Right lung (tissue), 10 donors: ENCODE measurements at places on chromosomes 5 and 9. TPM values are rescaled to one million over a fixed set of nuclear protein-coding genes. Genes with fewer than 3 reads are reported as not detected.

Gene C5orf52
- not detected for polyA plus RNA-seq

Gene TUSC1
- polyA plus RNA-seq: 14.8 TPM

Gene GPRIN1
- polyA plus RNA-seq: 0.86 TPM

Gene PCSK1
- polyA plus RNA-seq: 0.15 TPM

GRCh38 chr5:139930406-139930805 is 112.7 kb downstream of the NRG2 start:
- no peak for DNase-seq

GRCh38 chr5:139426203-139426885 is 13.0 kb downstream of the DNAJC18 start:
- DNase-seq: no peak

DNA sequence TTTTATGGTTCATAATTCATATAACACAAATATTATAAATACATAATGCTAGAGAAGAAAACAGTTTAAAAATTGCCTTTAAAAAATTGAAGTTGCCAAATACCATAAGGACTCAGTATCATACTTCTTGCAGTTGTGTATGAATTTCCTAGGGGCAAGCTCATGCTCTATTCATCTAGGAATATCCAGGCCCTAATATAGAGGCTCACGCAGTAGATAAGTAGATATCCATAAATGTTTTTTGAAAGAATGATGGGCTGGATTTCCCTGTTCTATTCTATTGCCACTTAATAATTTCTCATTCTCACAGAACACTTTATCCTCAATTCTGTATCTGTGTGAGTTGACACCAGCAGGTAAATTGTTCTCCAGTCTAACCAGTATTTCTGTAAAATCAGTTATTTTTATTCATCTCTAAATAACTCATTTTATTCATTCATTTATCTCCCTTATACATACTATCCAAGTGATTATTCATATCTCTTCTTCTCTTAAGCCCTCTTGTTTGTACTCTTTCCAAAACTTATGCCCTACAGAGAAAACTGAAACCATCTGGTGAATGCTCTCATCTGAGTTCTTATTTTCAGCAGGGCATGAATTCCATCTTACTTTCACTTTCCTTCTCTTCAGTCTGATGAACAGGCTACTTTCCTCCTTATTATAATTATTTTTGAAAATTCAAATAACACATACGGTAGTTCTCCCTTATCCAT is 97.1 kb downstream of the SLC44A1 start:
- DNase-seq: no peak

- no peak for DNase-seq
Measured at GRCh38 chr5:159448-160172, 31.7 kb upstream of the LRRC14B start.

DNA sequence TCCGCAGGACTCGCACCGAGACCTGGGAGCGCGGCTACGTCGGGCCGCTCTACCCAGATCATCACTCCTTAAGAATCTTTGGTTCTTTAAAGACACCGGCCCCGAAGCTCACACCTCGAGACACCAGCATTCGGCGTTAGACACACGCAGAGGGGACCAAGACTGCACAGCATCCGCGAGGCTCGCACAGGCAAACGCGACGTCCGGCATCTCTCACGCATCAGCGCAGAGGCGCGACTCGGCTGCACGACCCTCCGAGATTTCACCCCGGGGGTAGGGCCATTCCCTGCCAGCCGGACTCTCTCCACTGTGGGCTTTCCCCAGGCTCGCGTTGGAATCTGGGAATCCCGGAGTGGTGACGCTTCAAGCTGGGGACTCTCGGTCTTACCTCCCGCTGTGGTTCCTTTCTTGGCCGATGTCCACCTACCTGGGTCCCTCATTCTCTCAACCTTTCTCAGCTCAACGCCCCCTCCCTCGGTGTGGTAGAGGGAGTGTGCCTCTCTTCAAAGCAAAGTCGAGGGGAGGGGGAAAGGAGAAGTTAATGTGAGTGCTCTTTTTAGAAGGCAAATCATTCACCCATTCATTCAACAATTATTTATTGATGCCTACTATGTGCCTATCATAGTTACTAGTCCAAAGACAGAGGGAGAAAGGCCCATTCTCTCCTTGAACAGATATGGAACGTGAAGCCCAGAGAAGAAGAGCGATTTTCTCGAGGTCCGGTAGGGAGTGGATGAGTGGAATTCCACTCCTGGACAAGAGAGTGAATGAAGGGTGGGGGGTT is 1.3 kb upstream of the HAND1 start:
- DNase-seq: no peak

DNA sequence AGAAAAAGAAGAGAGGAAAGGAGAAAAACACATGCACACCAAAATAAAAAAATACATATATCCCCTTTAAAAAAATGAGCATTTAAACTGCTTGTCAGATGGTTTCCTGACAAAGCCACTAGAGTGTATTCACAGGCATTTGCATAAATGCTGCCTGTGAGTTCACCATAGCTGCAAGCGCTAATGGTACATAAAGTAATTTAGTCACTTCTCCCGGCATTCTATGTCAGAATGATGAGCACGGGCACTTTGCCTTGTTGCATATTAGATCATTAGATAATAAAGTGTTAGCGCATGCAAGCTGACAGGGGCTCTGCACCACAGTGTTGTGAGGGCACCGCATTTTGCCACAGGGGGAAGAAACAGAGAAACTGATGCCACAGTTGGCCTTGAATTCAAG is 280.6 kb downstream of the EBF1 start:
- DNase-seq: no peak

DNA sequence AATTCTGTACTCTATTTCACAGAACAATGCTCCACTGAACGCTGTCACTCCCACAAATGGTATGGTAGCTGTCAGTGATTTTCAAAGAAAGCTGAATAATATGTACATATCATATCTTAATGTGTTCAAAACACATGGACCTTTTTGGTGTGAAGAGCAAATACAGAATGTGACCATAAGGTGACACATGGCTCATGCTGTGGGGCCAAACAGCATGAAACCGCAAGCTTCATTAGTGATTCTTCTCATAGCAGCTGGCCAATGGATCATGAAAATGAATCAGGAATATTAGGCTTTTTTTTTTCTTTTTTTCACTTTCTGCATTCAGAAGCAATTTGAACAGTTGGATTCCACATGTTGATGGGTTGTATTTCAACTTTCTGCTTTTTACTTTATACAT is 54.9 kb upstream of the CDH9 start:
- DNase-seq: no peak

DNA sequence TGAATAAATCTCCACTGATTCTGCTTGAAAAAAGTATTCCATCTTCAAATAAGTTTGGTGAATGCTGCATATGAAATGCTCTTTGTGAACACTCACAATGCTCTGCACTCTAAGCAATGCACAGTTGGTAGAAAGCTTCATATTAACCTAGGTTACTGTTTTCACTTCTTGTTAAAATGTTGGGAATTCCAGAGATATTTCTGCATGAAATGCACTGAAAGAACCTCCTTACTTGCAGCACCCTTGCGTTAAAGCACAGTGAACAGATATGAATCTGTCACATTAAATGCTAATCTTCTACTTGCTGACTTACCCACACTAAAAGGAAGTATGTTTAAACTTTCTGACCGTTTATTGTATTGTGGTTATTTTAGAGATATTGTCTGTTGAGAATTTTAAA is 584.1 kb upstream of the NUDT12 start:
- no peak for DNase-seq

- DNase-seq: no peak
Measured at GRCh38 chr5:31701642-31702299, 62.8 kb downstream of the PDZD2 start.

GRCh38 chr5:109111680-109112079 is 298.1 kb downstream of the PJA2 start:
- no peak for DNase-seq
